ENCODE measurements at places on chromosomes 4 and X.

DNA sequence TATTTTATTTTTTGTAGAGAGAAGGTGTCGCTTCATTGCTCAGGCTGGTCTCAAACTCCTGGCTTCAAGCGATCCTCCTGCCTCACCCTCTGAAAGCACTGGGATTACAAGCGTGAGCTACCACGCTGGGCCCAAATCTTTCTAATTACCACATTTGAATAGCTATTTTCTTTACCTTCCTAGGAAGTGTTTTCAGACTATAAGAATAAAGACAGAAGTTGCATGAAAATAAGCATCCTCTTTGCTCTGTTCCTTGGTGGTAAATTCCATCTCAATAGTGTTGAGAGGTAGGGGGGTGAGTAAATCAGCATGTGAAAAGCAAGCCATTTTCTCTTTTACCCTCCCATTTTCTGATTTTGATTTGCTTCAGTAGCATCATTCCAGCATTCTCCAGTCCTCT, 122.4 kb downstream of the LARP7 start:
- no peak for DNase-seq

GRCh38 chr4:127203562-127204200, 429.1 kb upstream of the INTU start:
- DNase-seq: peak; percentile 88

GRCh38 chrX:68261060-68261672, 172.1 kb downstream of the OPHN1 start:
- peak; percentile 4 for DNase-seq

DNA sequence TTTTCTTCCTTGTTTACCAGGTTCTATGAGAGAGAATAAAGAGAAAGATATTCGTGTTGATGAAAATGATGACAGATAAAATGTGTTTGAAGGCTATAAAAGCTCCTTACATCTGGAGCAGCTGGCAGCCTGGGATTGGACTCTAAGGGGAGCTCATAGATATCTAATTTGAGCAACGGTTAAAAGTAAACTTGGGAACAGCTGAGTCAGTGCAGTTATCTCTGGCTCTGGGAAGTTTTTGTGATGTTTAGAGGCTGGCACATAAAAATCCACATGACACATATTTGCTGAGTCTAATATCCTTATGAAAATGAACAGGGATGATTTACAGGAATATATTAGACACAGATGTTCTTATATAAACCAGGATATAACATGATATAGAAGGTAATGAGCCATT, 331.8 kb upstream of the TENM3 start:
- peak; percentile 70 for DNase-seq

GRCh38 chr4:13432453-13432852, 51.7 kb downstream of the RAB28 start:
- DNase-seq: no peak
